ENCODE measurements at places on chromosomes 4 and X.

GRCh38 chr4:66451741-66452140 is 781.5 kb upstream of the EPHA5 start:
- no peak for DNase-seq

DNA sequence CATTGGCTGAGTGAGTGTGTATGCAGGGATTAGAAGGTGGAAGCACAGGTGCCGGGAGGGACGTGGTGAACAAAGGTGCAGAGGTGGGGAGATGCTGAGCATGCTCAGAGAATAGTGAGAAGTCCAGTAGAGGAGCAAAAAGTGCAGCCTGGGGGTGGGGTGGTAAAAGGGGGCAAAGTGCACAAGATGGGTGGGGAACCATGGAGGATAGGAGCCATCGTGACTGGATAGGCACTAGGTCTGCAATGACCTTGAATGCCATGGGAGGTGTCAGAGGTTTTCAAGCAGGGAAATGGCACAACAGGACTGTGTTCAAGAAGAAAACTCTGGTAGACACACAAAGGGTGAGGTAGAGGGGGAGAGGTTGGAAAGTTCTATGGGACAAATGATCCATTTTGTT is 6.6 kb upstream of the DDX3X start:
- no peak for DNase-seq

DNA sequence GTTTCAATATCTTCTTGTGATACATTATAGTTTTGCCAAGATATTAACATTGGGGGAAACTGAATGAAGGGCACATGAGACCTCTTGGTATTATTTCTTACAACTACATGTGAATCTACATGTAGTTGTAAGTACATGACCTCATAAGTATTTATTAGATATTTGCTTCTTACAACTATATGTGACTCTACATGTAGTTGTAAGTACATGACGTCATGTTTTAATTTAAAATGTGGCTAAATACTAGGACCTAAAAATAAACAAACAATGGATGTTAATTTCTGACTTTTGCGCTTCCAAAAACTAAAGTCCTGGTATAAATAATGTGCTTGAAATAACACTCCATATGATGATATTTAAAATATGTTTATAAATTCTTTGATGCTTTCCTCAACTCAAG is 190.2 kb downstream of the CBLL2 start:
- DNase-seq: no peak

DNA sequence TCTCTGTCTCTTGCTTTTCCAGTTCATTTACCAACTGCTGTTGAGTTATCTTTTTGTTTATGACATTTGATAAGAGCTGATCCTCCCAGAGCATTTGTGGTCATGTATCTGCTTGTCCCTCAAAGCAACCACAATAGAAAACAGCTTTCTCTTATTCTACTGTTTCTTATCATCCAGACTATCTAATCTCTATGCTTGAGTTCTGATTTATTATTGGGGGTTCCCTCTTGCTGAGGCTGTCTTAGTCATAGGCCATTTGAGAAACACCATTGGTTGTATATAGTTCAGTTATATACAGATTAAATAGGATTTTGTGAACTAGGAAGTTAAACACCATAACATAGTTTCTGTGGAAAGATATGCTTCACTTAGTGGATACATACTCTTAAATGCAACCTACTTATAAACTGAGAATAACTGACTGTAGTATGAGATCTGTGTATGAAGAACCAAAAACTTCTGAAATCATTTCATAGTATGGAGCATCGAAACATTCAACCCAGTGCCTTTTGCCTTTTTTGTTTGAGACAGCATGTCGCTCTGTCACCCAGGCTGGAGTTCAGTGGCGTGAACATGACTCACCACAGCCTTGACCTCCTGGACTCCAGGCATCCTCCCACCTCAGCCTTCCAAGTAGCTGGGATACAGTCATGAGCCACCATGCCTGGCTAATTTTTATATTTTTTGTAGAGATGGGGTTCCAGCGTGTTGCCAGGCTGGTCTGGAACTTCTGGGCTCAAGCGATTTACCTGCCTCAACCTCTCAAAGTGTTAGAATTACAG is 75.8 kb downstream of the STIM2 start:
- no peak for DNase-seq

GRCh38 chrX:10769696-10770619 is 149.6 kb upstream of the MID1 start:
- DNase-seq: no peak

- DNase-seq: no peak
Observed at GRCh38 chr4:9979101-9979701, 42.1 kb downstream of the SLC2A9 start.

- DNase-seq: peak; percentile 4
Observed at GRCh38 chrX:140091125-140091886, 126.0 kb upstream of the CXorf66 start.

DNA sequence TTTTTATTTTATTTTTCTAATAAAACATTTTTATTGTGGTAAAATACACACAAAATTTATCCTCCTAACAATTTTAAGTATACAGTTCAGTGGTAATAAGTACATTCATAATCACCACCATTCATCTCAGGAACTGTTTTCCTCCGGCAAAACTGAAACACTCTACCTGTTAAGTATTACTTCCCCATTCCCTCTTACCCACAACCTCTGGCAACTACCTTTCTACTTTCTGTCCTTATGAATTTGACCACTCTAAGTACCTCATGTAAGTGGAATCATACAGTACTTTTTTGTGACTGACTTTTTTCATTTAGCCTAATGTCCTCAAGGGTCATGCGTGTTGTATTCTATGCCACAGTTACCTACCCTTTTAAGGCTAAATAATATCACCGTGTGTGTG is 21.1 kb upstream of the HSFX4 start:
- DNase-seq: no peak

DNA sequence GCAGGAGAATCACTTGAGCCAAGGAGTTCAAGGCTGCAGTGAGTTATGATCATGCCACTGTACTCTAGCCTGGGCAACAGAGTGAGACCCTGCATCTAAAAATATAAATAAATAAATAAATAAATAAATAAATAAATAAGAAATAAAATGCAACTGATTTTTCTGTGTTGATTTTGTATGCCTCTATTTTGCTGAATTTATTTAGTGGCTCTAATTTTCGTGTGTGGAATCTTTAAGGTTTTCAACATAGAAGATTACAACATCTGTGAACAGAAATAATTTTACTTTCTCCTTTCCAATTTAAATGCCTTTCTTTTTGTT is 30.9 kb upstream of the ABCG2 start:
- no peak for DNase-seq

- DNase-seq: no peak
Observed at GRCh38 chr4:80424225-80424581, 88.7 kb downstream of the CFAP299 start.

DNA sequence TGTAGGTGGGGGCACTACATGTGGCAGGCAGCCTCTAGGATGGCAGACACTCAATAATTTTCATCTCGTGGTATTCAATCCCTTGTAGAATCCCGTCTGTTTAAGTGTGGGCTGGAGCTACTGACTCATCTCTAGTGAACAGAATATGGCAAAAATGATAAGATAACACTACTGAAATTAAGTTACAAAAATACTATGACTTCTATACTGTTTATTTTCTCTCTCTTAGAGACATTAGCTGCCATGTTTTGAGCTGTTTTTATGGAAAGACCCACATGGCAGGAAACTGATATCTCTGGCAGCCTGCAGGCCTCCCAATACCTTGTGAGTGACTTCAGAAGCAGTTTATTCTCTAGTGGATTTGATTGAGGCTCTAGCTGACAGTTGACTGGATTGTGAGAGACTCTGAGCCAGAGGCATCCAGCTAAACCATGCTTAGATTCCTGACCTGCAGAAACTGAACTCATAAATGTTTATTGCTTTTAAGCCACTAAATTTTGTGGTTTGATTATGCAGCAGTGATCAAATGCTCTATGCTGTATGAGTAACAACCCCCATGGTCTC is 298.8 kb upstream of the CTSO start:
- DNase-seq: no peak

DNA sequence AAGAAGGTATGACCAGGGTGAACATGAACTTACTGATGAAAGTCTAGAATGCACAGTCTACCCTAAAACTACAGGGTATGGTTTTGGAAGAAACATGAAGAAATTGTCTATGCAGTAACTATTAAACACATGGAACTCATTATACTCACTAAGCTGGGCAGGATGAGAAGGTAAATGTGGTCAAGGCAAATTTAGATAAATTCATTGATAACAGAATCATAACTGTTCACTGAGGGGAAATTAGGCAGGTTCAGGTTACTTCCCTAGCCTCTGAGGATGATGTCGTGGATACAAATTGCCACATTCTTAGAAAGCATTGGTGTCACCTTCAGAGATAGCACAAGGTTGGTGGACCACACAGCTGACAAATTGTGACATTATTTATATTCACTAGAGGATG is 40.4 kb upstream of the MID1IP1 start:
- DNase-seq: no peak

- DNase-seq: no peak
Observed at GRCh38 chrX:31092970-31093638, 21.3 kb upstream of the FTHL17 start.

GRCh38 chrX:101462892-101463291 is 22.4 kb upstream of the ARMCX4 start:
- no peak for DNase-seq

DNA sequence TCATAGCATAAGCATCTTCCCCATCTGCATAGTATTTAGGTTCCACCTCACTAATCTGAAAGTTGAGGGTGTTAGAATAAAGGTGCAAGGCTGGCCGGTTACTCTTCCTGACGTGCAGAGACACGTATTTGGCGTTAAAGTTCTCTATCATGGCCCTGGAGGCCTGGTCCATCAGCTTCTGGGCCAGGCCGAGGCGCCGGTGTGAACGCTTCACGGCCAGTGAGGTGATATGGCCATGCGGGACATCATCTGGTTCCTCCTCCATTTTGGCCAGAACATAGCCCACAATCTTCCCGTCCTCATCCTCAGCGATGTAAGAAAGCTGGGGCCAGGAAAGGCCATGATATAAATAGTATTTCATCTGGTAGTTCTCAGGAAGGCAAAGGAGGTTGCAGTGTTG is 425 bp downstream of the NAA11 start:
- DNase-seq: no peak

DNA sequence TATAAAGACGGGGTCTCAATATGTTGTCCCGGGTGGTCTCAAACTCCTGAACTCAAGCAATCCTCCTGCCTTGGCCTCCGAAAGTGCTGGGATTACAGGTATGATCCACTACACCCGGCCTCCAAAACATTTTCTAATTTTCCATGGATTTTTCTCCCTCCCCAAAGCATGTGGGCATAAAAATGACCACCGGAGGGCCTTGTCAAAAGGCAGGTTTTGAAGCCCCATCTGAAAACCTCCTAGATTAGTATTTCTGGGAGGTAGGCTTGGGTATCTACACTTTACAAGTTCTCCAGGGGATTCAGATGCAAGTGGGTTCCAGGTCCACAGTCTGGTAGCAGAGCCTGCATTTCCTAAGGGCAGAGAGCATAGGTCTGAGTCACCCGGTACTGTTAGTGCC is 1.4 kb upstream of the GPR173 start:
- DNase-seq: no peak

DNA sequence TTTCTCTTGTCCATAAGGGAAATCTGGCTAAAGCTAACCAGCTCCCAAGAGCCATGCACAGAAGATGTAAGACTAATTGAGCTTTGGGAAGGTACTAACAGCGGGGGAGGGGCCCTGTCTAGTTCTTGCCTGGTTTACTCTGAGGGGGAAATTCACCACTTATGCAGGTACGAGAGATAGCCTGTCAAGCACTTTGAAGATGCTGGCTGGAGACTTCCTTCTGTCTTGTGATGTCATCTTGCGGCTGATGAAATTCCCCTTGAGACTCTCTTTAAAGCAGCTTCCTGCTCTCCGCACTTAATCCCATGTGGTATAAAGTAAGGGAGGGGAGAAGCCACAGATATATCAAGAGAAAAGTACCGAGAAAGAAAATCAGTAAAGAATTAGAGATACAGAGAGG is 345.3 kb downstream of the MAPK10 start:
- DNase-seq: no peak

DNA sequence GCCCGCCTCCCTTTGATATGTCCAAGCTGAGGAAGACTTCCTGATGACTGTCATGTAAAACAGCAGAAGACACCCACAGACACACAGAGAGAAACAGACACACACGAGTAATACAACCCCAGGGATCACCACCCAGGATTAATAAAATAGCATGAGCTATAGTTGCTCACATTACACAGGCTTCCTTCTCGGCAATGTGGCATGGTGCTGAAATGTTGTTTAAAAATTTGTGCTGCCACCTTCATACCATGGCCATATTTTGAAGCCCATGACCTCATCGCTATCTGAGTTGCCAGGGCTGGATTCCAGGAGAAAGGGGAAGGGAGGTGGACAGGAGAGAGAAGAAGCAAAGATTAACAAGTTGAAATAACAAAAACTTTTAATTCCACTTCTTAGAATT is 111.7 kb downstream of the SYNPO2 start:
- no peak for DNase-seq

DNA sequence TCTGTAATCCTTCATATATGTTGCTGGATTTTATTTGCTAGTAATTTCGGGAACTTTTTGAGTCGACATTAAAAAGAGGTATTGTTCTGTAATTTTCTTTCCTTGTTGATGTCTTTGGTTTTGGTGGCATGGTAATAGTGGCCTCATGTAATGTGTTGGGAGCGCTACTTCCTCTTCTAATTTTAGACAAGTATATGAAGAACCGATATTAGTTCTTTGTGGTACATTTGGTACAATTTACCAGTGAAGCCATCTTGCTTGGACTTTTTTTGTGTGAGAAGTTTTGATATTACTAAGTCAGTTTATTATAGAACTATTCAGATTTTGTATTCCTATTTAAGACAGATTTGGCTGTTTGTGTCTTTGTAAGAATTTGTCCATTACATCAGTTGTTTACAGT is 669.2 kb upstream of the AADAT start:
- no peak for DNase-seq

Data from posterior cingulate gyrus (tissue), 11 donors.